ENCODE measurements at places on chromosomes 3 and 15.

DNA sequence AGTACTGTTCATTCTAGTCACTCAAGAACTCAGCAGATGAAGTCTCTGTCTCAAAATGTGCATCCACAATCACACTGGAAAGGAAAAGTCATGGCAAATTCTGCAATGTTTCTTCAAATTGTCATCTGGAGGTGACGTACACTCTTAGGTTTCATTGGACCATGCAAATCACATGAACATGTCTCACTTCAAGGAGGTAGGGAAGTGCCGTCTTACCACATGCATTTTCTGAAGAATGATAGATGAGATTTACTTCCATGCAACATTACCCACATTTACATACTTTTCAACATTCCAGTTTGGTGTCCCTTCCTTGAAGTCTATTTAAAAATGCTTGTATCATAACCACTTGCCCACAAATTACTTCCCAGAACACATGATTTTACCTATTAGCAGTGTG lies 107.9 kb upstream of the SATB1 start:
- DNase-seq, result no peak

DNA sequence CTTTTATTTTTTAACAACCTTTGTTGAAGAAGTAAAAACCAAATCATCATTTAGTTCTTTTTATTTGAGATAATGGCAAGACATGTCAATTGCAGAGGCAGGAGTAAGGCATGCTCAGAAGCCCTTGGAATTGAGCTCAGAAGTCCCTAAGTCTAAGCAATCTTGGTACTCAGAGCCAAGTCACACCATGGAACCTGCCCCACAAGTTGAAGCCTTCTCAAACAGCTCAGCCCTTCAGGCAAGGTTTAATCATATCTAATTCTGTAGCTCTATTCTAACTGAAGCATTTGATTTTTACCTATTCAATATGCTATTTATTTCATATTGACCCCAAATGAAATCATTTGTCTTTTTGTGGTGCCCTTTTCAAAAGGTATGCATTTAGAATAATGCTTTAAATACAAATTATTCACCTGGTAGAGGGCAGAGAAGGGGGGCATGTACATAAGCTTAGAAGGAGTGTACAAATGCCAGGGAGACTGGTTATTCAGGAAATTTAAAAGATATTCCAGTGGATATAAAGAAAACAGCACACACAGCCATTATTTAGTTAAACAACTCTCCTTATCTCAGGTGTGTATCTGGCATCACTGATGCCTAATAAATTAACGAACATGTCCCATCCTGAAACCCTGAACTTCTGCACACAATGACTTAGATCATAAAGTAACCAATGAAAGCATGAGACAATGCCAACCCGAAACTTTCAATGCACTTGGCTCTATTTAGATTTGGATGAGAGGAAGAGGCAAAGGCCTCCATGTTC lies 26.2 kb upstream of the TOP2B start:
- DNase-seq, result no peak

DNA sequence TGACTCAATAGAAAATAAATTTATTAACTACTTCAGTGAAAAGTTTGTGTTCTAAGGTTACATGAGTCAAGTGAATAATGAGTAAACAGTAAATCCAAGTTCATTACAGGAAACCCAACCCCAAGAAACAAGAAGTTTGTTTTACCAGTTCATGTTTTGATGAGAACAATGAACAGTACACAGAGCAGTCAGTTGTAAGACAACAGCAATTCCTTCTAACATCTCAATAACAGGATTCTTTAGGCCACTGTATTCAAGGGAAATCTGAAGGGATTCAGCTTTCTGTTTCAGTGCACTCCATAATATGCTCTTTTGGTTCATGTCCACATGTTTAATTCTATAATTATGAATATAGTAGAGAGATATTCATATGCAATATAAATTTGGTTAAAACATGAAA lies 18.4 kb downstream of the ATR start:
- DNase-seq, result no peak

- no peak for DNase-seq
These were observed 74.0 kb downstream of the CHRNA7 start for GRCh38 chr15:32104061-32104995.

GRCh38 chr3:183645254-183645653 lies 9.8 kb downstream of the KLHL24 start:
- no peak for DNase-seq

GRCh38 chr3:188754267-188754666 lies 417.5 kb upstream of the TPRG1 start:
- DNase-seq, result no peak

GRCh38 chr3:21466476-21466875 lies 284.5 kb downstream of the ZNF385D start:
- no peak for DNase-seq

DNA sequence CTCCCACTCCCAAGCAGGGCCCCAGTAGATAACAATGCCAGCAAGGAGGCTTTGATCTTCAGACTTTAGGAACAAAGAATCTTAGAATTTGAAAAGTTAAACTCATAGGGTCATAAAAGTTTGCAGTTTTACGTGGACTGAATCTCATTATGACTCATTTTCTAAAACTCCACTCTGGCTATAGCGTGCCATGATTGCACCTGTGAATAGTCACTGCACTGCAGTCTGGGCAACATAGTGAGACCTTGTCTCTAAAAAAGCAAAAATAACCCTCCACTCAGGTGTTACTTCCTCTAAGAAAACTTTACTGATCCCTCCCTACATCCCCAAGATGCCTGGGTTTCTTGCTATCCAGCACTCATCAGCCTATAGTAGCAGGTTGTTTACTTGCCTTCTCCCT lies 104.5 kb downstream of the IL20RB start:
- no peak for DNase-seq

DNA sequence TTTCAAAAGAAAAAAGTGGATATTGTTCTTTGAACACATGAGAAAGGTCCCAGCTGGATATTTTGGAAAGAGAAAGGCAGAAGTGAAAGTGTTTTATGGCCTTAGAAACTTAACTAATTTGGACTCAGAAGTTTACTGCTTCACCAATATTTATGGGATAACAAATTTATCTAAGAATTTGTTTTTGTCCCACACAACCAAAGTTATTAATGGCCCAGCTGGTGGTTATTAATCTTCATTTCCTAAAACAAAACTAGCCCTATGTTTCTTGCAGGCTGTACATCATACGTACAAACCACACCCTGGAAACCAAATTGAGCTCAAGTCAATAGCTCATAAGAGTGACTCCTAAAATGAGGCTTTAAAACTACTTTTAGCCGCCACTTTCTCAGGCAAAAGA lies 372.9 kb upstream of the LMCD1 start:
- no peak for DNase-seq

- no peak for DNase-seq
These were observed 3.5 kb downstream of the NOX5 start for GRCh38 chr15:69017978-69018377.

GRCh38 chr3:64616953-64617352 lies 70.8 kb downstream of the ADAMTS9 start:
- no peak for DNase-seq

DNA sequence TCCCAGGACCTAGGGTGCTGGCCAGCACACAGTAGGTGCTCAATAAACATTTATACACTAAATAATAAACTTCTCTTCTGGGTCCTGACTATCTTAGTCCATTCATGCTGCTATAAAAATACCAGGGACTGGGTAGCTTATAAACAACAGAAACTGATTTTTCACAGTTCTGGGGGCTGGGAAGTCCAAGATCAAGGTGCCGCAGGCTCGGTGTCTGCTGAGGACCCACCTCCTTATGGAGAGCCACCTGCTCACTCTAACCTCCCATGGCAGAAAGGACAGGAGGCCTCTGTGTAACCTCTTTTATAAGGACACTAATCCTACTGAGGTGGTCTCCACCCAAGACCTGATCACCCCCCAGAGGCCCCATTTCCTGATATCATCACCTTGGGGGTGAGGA lies 114.4 kb upstream of the IQSEC1 start:
- no peak for DNase-seq

DNA sequence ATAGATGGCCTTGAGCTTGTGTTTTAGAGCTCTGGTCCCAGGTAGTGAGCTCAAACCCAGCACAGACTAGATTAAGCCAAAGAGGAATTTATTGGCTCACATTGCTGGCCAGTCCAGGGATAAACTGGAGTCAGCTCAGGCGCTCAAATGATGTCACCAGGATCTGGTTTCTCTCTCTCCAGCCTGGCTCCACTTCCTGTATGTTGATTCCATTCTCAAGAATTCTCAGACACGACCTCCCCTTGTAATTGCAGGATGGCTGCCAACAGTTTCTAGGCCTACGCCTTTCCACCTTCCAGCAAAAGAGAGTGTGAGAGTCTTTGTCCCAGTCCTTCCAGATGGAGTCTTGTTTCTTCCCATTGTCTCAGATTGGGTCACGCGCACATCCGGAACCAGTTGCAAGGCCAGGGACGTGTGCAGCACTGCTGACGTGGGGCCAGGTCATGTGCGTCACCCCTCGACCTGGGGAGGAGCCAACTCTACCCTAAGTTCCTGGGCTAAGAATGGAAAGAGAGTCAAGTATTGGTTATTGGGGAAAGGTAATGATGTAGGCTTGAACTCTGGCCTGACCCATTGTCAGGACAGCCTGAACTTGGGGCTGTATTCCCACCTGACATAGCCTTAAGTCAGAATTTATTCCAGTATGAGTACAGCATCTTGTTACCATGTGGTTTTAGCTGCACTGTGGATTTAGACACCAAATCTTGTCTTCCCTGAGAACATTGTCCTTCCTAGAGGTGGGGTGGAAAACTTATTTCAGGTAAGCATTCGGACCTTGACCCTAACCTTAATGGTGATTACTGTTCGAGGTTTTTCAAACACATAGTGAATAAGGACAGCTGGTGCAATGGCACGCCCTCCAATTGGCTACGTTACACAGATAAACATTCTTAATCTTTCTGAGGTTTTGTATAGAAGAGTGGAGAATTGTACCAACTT lies 31.6 kb downstream of the CACNA1D start:
- DNase-seq, result no peak

DNA sequence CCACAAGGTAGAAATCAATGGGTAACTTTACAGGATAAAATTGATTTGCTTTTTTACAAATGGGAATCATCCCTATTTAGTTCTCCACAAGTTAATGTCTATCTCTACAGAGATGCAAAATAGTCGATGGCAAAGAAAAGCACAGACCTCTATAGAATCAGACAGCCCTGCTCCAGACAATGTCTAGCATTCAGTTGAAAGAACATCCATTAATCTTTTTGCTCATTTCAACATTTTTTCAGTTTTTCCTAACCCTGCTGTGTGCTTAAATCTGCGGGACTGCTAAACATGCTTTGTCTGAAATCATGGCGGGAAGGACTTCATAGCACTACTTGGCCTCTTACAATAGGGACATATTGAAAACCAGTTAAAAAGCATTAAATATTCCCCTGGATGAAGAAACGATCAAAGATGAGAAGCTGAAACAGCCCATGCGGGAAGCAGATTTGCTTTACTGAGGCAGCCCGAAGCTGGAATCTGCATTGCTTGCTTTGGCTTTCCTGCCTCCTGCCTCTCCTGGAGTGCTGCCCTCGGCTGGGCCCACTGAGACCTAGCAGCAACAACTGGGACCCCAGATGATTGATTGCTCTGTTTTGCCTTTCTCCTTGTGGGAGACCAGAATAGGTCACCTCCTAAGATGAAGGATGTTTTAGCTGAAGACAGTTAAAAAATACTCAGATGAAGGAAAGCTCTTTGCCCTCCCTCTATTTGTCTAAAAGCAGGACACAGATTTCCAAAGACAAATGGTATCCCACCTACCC lies 38.5 kb upstream of the RASGRP1 start:
- no peak for DNase-seq

GRCh38 chr3:42819351-42819965 lies 10.2 kb downstream of the ACKR2 start:
- no peak for DNase-seq

GRCh38 chr15:100601163-100601562 lies 821 bp downstream of the LINS1 start:
- DNase-seq, result peak; percentile 7

DNA sequence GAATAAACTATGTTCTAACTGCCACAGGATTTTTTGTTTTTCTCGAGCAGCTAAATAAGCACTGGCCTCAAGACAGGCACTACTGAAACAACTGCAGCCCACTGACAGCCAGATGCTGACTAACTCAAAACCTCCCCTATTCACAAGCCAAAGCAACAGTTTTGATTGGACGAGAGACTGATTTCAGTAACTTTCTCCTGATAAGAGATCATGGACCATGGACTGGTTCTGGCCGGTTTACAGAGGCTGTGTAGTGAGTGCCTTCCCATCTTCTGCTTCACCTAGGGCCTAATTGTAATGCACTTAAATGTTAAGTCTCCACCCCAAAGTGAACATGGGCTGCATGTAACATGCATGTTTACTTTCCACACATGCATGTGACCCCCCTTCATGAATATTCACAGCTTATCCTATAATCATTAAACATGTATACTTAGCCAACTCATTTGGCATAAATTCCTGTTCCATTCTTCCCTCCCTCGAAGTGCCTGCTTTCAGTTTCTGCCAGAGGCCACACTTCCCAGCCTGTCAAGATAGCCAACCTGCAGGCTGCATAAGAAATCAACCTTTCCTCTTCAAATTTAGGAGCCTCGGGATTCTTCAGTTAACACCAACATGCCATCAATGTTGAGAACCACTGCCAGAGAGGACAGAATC lies 108.2 kb downstream of the ULK4 start:
- DNase-seq, result no peak

GRCh38 chr3:165800970-165801369 lies 36.3 kb downstream of the BCHE start:
- no peak for DNase-seq

GRCh38 chr15:33716025-33716424 lies 252.3 kb upstream of the CHRM5 start:
- DNase-seq, result no peak

GRCh38 chr3:42655980-42656679 lies 2.6 kb downstream of the ZBTB47 start:
- no peak for DNase-seq

GRCh38 chr3:147373301-147373700 lies 33.0 kb downstream of the ZIC4 start:
- no peak for DNase-seq

DNA sequence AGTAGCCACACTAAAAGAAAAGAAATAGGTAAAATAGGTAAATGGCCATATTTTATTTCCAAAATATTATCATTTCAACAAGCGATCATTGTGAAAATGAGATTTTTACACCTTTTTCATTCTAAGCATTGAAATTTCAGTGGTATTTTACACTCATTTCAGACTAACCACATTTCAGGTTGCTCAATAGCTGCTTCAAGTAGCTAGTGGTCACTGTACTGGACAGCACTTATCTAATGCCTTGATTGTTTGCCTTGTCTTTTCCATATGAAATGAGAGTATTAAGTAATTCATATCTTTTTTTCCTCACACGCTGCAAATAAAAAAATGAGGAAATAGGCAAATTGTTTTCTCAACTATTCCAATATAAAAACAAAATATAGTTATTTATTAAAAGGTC lies 332.8 kb downstream of the NLGN1 start:
- no peak for DNase-seq

- no peak for DNase-seq
These were observed 41.2 kb upstream of the ZDHHC23 start for GRCh38 chr3:113906568-113907140.
